Left colon (tissue), 2 donors: ENCODE measurements at places on chromosomes 11 and 22.

- DNase-seq: no peak
Observed at GRCh38 chr11:20327377-20327935, 36.1 kb upstream of the HTATIP2 start.

DNA sequence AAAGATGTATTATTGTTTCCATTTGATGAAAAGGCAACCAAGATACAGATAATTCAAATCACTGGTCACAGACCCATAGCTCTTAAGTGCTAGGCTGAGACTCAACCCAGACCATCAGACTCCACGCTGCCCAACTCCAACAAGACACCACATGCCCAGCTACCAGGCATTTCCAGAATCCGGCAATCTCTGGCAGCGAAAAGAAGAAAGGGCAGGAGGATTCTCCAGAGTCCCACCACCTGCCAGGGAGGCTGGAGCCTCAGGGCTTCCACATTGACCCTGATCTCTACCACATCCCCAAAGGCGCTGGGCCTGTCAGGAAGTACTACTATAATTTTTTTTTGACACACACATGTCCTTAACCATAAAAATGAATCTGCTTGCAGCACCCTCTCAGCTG lies 61.4 kb upstream of the ARFGAP3 start:
- no peak for DNase-seq

DNA sequence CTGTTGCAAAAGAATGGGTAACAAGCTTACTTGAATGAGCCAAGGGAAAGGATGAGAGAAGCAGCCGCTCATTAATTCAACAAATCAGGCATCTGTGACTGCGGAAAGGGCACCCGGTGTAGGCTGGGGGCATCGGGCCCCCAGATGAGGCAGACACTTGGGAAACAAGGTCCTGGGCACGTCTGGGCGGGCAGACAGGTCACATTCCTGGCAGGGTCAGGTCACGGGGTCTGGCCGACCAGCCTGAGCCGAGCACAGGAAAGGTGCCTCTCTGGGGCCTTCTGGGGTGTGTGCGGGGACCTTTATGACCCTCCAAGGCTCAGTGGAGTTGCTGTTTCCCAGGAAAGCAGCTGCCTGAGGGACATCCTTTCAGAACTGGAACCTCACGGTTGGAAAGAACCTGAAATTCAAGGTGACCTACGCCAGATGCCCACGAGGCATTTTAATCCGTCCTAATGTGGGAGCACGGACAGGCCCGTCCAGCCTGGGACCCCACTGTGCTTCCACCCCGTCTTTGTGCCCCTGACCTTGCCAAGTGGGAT lies 57.1 kb downstream of the ST14 start:
- no peak for DNase-seq

DNA sequence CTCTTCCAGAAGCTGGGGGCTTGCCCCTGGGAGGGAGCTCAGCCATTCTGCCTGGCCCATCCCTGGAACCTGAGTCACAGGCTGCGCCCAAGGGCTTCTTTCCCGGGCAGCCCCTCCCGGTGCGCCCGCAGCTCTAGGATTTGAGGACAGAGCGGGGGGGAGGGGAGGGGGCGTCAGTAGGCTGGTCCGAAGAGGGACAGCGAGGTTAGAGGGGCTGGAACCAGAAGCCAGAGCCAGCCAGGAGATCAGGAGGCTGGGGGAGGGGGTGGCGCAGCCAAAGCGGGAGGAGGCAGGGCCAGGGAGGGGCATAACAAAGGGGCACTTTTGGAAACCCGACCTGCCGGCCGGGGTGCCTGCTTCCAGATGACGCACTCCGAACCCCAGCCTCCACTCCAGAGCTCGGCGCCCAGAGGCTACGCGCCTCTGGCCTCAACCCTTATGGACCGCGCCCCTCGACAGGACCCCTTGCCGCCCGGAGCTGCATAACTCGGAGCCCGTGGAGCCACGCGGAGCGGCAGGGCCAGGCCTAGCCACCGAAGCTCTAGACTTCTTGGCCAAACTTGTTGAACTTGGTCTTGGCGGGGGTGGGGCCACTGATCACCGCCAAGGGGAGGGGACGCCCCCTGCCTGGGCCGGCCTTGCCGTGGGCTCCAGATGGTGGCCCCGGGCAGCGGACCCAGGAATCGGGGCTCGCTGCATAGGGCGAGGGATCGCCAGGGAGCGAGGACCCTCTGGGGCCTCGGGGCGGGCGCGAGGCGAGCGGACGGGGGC lies 744 bp downstream of the PACSIN3 start:
- peak; percentile 42 for DNase-seq

GRCh38 chr11:128036006-128036405 lies 551.4 kb downstream of the ETS1 start:
- no peak for DNase-seq

DNA sequence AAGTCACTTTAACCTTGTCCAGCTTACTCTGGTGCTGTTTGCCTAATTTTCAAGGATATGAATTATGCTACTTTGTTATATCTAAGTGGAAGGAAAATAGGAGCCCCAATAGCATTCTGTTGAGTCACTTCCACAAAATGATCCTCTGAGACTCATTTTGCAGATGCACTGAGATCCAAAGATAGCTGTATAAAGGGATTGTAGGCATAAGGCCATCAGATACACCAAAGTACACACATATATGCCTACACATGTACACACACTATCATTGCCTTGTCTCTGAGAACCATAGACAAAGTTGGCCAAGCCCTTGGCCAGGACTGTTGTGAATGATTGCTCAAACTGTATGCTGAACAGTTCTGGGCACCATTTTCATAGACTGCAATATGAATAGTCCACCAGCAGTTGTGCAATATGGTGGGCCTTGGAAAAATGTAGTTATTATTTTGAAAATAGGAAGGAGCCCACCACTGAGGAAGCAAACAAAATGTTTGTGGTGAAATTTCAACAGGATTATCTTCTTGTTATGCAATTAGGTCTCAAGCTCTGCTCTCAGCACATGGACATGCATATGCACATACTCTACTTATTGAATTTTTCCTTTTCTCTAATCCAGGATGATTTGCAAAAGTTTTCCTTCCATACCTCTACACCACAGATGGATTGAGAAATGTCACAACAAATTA lies 186.0 kb upstream of the CTSC start:
- DNase-seq: no peak

DNA sequence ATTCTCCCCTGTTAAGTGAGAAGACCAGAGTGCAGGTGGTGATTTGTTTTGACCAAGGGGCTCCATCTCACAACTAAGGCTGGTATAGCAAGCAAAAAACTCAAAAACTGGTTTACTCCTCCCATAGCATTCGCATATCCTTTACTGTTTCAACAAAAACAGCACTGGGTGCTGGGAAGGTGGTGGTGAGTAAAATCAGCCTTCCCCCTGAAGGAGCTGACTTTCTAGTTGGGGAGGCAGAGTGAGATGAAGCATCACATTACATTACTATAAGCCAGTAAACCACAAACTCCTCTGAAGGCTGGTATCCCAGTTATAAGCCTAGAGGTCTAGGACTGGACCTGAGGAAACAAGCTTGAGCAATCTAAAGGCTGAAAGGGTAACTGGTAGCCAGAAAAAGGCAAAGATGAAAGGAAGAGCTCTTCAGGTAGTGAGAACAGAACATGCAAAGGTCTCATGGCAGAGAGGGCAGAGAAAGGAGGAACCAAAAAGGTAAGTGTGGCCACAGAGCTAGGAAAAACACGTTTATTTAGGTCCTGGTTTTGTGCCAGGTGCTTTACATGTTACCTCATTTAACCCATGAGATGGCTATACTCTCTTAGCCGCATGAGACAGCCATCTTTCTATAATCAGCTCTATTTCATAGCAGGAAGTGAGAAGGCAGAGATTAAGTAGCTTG lies 22.3 kb downstream of the TMEM123 start:
- no peak for DNase-seq

- DNase-seq: no peak
Observed at GRCh38 chr22:44442851-44443595, 55.0 kb downstream of the RTL6 start.

DNA sequence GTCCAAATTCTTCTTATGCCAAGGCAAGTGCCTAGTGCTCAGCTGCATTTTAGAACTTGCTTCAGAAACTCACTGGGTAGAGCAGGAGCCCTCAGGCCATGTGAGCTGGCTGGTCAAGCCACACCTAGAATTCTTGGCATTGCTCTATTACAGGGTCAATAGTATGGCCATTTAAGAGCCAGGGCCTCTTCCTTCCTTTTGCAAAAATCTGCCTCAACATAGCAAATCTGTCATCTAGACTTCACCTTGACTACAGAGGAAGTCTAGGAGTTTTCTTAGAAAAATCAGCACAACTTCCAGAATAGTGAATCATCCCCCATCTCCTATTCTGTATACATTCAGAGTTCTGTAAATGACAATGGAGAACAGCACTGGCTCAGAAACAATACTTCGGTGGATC lies 112.0 kb upstream of the TTC12 start:
- no peak for DNase-seq

- no peak for DNase-seq
Observed at GRCh38 chr11:2090172-2091111, 48.7 kb downstream of the IGF2 start.

GRCh38 chr22:37054600-37055365 lies 3.2 kb downstream of the KCTD17 start:
- no peak for DNase-seq

- no peak for DNase-seq
Observed at GRCh38 chr11:5603326-5603725, 6.9 kb downstream of the TRIM6 start.

DNA sequence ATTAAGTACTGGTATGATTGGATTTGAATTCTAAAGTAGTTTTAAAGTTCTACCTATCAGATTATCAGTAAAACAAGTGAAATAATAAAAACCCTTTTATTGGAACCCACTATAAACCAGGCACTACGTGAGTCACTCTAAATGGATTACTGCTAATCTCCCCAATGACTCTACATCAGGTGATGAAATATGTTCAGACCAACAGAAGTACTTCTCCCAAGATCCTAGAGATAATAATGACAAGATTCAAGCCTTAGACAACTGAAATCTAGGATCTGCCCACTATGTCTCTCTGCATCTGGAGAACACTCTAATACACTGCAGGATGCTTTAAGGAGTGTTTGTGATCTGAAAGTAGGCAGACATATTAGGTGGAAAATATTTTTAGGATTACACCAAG lies 652.1 kb upstream of the CHORDC1 start:
- DNase-seq: no peak
